ENCODE measurements at places on chromosomes 3 and 15. TPM values are rescaled to one million over a fixed set of nuclear protein-coding genes. Genes with fewer than 3 reads are reported as not detected.

GRCh38 chr3:152910211-152910610, 75.3 kb downstream of the P2RY1 start:
- no peak for DNase-seq

DNA sequence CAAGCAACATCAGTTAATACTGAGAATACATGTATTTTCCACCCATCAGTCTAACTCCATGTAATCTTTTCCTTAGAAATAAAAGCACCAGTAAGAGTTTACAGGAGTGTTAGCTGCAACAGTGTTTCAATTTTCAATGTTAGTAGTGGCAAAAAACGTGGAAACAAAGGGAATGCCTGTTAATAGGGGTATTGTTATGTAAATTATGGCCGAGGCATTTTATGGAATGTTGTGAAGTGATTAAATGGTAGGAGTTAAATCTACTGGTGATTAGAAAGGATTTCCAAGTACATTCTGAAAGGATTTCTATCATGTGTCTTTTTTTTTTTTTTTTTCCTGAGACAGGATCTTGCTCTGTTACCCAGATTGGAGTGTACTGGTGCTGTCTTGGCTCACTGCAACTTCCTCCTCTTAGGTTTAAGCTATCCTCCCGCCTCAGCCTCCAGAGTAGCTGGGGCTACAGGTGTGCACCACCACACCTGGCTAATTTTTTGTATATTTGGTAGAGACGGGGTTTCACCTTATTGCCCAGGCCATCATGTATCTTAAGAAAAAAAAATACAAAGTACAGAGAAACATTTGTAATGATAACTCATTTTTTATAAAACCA, 6.6 kb downstream of the ATP6V1A start:
- no peak for DNase-seq

The SETD5 gene
- polyA plus RNA-seq, result 93.4 TPM

- DNase-seq, result no peak
Observed at GRCh38 chr3:184765047-184765729, 46.8 kb upstream of the VPS8 start.

DNA sequence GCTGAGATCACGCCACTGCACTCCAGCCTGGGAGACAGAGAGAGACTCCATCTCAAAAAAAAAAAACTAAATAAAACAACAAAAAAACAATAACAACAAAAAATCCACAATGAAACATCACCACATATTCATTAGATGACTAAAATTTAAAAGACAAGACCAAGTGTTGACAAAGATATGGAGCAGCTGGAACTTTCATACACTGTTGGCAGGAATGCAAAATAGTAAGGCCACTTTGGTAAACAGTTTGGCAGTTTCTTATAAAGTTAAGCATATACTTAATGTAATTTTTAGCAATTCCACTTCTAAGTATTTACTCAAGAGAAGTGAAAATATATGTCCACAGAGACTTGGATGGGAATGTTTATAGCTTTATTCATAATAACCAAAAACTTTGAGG, 43.2 kb downstream of the RBP2 start:
- DNase-seq, result no peak

DNA sequence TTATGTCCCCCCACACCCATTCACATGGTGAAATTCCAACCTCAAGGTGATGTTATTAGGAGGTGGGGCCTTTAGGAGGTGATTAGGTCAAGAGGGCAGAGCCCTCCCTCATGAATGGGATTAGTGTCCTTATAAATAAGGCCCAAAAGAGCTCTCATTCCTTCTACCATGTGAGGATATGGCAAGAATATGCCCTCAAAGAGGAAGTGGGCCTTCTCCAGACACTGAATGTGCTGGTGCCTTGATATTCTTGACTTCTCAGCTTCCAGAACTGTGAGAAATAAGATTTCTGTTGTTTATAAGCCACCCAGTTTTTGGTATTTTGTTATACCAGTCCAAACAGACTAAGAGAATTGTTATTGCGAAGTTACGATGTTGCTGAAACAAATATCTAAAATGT, 94.4 kb downstream of the ANKRD28 start:
- no peak for DNase-seq

GRCh38 chr3:115525731-115526130, 97.6 kb upstream of the GAP43 start:
- DNase-seq, result peak; percentile 15

- no peak for DNase-seq
Observed at GRCh38 chr3:171644681-171645080, 165.6 kb downstream of the PLD1 start.

DNA sequence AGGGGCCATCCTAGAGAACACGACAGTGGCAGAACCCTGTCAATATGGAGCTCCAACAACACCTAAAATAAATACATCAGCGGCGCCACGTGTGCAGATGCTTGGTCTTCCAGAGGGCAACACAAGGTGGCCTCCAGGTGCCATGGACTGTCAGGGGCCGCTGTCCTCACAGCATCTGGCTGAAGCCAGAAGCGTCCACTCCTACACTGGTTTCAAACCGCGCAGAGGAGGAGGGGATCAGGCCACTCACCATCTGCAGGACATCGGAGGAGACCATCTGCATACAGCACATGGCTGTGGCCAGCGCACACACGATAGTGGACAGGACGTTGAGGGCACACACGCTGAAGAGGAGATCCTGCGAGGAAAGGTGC, 118.2 kb downstream of the NSMCE3 start:
- no peak for DNase-seq

- DNase-seq, result no peak
Observed at GRCh38 chr15:90222547-90222946, 11.2 kb downstream of the CIB1 start.

Data from muscle of back (tissue), 13 donors.